ENCODE measurements at places on chromosomes 4 and X.

GRCh38 chr4:80101792-80102116 is 28.7 kb upstream of the ANTXR2 start:
- DNase-seq, result no peak

DNA sequence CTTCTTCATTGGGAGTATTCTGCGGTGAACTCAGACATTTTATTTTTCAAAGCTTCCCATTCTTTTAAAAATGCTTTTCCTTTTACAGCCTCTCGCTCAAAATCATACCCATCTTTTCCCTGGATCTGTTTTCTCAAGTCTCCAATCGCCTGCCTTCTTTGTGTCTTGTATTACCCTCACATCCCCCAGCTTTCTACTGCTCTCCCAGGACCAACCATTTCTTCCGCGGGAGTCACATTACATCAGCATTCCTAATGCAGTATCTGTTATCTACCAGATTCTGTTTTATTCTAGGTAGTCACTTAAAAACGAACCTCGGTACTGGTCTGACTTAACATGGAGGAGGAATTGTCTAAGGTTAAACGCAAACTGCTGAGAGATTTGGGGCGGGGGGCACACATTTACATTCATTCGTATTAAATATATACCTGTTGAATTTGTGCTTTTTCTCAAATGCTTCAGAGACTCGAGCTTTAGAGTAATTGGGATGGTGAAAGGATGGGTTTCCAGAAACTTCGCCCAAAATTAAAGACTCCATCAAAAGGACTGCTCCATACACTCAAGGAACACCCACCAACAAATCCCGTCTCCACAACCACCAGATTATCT is 493 bp upstream of the UCHL1 start:
- no peak for DNase-seq

- DNase-seq, result peak; percentile 63
Observed at GRCh38 chr4:144531841-144532240, 114.1 kb upstream of the HHIP start.

GRCh38 chrX:51917604-51918003 is 24.2 kb downstream of the MAGED1 start:
- no peak for DNase-seq

DNA sequence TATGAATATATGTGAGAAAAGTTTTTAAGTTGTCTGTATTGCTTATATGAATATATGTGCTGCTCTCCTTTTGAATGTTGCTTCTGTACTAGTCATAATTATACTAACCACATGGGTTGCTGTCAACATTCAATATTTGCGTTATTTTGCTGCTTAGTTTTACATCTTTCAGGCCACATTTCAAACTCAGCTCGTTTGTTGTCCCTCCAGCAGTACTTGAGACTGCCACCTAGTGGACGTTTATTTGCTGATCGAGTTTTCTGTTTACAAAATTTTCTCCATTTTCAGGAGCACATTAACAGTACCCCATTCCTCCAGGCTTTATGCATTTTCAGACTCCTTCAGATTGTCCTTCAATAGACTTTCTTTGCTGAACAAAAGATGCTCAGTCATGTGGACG is 75.8 kb downstream of the NUDT11 start:
- no peak for DNase-seq

GRCh38 chrX:97553833-97554232 is 670.1 kb downstream of the RPA4 start:
- DNase-seq, result no peak

DNA sequence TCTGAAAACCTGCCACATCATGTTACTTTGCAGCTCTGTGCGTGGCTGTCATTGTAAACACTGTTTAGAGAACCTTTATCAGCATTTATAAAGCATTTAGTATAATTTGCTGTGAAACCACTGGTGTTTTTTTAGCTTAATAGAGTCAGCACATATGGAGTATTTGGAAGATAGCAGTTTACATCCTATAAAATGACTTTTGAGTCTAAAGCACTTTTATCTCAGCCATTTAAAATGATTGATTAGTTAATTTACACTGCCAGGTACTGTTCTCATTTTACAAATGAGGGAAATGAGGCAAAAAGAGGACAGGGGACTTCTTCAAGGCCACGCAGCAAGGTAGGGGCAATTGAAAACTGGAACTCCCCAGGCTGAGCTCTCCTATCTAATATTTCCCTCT is 181.7 kb downstream of the FRMPD4 start:
- no peak for DNase-seq

DNA sequence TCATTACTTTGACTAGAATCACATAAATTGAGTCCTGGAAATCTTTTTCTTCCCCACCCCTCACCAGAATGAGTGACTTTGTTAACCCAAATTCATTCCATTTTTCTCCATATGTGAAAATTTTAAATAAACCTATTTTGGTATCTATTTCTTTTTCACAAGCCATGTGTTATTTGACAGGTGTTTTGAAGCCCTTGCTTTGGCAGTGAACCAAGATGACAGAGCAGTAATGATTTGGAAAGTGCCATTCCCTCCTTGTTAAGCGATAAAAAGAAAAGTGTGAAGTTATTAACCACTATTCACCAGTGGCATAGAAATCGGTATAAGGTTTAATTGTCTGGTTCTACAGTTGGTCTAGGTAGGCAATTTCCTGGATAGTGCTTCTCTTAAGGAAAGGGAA is 66.1 kb downstream of the POLA1 start:
- DNase-seq, result no peak

DNA sequence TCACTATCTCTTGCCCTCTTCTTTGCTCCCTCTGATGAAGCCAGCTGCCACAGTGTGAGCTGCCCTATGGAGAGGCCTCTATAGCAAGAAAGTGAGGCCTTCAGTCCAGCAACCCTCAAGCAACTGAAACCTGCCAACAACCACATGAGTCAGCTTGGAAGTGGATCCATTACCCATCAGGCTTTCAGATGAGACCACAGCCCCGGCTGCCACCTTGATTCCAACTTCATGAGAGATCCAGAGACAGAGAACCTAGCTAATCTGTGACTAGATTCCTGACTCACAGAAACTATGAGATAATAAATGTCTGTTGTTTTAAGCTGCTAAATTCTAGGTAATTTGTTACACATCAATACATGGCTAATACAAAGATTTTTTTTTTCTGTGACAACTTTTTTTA is 20.4 kb upstream of the WAS start:
- no peak for DNase-seq

DNA sequence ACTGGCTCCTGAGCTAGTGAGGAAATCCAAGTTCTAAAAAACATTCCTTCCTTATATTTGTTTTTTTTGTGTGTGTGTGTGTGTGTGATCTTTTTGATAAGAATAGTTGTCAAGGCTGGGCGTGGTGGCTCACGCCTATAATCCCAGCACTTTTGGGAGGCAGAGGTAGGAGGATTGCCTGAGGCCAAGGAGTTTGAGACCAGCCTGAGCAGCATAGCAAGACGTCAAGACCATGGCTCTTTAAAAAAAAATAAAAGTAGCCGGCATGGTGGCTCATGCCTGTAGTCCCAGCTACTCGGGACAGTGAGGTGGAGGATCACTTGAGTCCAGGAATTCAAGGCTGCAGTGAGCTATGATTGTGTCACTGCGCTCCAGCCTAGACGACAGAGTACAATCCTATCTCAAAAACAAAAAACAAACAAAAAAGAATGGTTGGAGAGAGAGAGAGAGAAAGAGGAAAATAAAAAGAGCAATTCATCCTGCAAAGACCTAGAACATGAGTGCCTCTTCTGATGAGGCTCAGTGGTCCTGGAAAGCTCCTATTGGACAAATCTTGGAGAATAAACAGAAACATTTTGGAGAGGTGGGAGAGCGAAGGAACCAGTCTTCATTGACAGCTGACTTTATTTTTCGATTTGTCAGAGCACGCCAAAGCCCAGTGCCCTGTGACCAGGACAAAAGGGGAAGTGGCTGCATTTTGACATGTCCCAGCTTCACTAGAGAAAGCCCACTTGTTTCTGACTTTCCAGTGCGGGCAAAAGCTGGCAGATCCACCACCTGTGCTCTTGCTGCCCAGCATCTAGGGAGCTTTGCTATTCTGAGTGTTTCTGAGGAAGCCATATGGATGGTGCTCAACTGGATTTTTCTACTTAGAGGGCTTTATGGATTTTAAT is 244.7 kb downstream of the PALLD start:
- DNase-seq, result no peak

DNA sequence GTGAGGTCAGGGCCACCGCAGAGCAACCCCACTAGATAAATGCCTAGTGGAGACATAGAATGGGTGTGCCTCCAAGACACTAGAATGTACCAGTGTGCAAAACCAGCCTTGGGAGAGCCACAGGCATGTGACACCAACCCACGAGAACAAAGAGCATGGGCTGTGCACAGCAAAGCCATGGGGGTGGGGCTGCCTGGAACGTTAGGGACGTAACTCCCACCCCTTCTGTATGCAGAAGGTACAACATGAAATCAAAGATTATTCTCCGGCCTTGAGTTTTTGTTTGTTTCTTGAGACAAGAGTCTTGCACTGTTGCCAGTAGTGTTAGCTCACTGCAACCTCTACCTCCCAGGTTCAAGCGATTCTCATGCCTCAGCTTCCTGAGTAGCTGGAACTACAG is 99.5 kb downstream of the MID1IP1 start:
- DNase-seq, result no peak

DNA sequence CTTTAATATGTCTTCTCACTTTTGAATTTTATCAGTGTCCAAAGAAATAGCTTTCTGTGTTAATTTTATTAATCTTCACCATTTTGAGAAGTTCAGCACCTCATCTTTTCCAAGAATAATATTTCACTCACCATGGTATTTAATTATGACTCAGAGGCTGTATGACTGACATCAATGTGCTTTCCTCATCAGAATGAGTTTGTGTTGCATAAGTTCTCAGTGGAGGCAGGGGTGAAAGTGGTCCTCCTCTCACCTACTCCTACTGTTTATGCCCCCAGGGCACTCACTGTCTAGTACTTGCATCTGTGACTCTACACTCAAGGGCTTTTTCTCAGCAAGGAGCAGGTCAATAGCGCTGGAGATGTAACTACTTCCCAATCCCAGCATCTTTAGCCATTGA is 905.3 kb upstream of the INTU start:
- no peak for DNase-seq

- no peak for DNase-seq
Observed at GRCh38 chr4:1463927-1464540, 57.8 kb upstream of the NKX1-1 start.

DNA sequence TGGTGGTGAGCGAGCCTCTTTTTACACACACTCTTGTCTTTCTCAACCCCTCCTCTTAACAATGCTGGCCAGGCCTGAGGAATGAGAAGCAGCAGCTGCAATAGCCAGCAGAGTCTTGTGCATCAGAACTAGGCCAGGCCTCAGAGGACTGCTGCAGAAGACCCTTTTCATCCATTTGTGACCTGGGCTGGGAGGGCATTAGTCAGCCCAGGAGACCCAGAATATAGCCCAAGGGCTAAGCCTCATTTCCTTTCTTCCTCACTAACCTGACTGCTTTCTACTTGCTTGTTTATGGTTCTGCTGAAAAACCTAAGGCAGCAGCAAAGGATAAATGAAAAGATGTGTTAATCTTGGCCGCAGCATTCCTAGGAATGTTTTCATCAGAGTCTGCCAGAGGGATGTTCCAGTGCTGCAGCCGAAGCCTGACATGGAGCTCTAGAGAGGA is 254.7 kb upstream of the AR start:
- no peak for DNase-seq

DNA sequence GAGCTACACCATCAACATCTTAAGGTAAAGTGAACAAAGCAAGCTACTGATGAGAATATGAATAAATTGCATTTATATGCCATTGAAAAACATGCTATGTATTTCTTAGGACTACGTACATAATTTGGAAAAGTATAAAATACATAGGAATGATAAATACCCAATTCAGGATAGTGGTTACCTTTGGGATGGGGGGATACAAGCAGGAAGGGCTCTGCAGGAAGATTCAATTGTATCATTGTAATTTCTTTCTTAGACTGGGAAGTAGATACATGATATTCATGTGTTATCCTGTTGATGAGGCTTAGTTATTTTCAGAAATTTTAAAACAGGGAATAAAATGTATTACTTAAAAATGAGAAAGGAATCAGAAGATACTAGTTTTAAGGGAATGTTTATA is 43.4 kb downstream of the TRAPPC11 start:
- DNase-seq, result no peak

DNA sequence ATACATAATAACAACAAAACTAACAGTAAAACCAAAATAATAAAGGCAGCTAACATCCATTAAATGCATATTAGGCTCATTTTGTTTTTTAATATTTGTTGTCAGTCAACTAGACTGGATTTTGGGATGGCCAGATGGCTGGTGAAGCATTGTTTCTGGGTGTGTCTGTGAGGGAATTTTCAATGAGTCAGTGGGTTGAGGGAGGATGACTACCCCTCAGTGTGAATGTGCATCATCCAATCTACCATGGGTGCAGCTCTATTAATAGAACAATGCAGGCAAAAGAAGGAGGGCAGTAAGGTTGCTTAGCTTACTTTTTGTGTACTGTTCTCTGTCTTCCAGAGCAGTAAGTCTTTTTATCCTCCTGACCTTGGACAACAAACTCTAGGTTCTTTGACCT is 484.2 kb upstream of the HS3ST1 start:
- no peak for DNase-seq

- DNase-seq, result no peak
Observed at GRCh38 chr4:40122941-40123340, 66.3 kb downstream of the N4BP2 start.

DNA sequence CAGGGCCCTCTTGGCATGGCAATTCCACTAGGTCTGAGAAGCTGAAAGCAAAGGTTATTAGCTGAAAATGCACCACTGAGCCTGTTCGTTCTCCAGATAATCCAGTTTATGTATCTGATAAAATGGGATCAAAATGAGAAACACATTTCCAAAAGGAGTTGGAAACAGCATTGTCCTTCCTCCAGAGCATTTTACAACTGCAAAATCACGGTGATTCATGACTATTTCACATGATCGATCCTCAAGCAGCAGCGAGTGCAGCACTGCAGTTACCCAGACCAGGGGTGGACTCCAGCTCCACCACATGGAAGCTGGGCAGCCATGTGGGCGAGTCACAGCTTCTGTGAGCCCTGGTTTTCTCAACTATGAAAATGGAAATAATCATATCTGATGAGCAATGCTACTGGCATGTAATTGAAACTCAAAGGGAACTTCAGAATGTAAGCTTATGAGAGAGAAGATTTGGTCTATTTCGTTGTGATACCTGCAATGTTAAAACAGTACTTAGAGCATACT is 78.7 kb upstream of the MSX1 start:
- DNase-seq, result no peak

All from sciatic nerve (tissue), 2 donors.